Transverse colon (tissue), 4 donors: ENCODE measurements at places on chromosomes 5 and 9.
A peak's percentile ranks its signal among the peaks of the same experiment; 100 is the strongest.

GRCh38 chr5:88967633-88968585, 84.9 kb upstream of the MEF2C start:
- H3K4me3 ChIP-seq = no peak overlapping the region
- no peak for DNase-seq
- H3K27ac ChIP-seq = no peak overlapping the region
- no peaks in the 10 kb centered on the region for H3K36me3 ChIP-seq
- no peaks in the 10 kb centered on the region for H3K4me1 ChIP-seq
- no peaks in the 10 kb centered on the region for H3K27me3 ChIP-seq

- no peak overlapping the region for H3K4me3 ChIP-seq
- no peaks in the 10 kb centered on the region for H3K27me3 ChIP-seq
- peaks cover 17% of the 10 kb centered on the region for H3K4me1 ChIP-seq
- H3K36me3 ChIP-seq = no peaks in the 10 kb centered on the region
- no peak overlapping the region for H3K27ac ChIP-seq
Observed at GRCh38 chr9:4167079-4167671, 132.7 kb downstream of the GLIS3 start.

- H3K4me3 ChIP-seq = no peak overlapping the region
- no peak overlapping the region for H3K27ac ChIP-seq
- DNase-seq = no peak
- no peaks in the 10 kb centered on the region for H3K27me3 ChIP-seq
- no peaks in the 10 kb centered on the region for H3K4me1 ChIP-seq
Observed at GRCh38 chr5:82754036-82754746, 323.0 kb downstream of the TMEM167A start.

DNA sequence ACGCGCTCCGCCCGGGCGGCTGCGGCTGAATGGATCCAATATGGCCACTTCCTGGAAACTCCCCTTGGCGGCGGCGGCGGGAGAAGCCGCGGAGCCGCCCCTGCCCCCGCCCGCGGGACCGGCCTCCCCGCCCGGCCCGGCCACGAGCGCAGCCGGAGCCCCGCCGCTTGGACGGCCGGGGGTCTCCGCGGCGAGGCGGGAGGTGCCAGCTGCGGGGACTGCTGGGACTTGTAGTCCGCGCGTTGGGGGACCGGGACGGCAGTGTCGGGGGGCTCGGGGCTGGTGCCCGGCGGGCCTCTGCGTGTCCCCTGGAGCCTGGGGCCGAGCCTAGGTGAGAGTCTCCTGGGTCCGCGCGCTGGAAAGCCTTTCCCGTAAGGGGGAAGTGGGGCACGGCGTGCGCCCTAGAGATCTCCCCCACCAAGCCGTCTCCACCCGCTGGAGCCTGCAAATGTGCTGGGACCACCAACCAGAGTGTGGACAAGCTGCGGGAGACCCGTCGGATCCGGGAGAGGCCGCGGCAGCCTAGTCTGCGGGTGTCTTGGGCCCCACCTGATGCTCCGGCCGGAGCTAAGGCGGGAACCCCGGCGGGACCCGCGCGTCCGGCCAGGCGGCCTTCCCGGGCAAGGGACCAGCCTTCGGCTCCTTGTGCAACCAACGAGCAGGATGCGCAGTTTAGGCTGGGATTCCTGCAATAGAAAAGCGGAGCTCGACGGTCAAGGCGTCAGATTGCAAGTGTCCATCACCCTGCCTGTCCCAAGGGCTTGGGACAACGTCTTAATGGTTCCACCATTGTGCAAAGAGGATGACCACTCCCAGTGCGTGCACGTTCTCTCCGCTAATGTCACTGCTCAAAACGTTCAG, at the start of gene SEPTIN8:
SEPTIN8 (minus strand) TSS at position 31 of the 861 bp plus-strand sequence. CDS start 102 bp downstream, outside the sequence.
- H3K4me3 ChIP-seq = peak within 1 kb of the TSS; percentile 94
- peak; percentile 59 for DNase-seq
- no peaks in the 10 kb centered on the region for H3K36me3 ChIP-seq
- H3K27me3 ChIP-seq = no peaks in the 10 kb centered on the region

DNA sequence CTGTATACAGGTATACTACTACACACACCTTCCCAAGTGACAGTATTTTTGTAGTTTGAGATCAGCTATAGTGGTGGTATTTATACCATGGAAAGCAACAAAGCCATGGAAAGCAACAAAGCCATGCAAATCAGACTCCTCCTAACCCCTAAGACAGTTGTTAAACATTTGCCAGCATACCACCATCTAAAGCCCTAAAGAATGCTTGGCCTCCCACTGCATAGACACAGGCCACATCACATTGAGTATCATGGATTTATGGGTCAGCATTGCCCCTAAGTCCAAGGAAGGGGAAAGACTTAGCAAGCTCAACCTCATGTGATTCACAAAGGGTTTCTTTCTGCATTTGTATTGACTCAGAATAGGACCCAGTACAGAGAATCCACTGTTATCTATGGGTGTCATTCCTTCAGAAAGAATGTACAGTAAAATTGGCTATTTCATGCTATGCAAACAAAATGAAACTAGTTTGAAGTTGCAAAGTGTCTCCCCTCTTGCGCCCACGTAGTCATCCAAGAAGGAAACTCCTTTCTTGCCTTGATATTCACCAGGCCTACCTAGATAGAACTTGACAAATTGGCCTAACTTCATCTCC, 70.4 kb upstream of the IQGAP2 start:
- no peaks in the 10 kb centered on the region for H3K36me3 ChIP-seq
- no peak overlapping the region for H3K4me3 ChIP-seq
- no peak for DNase-seq
- H3K27ac ChIP-seq = no peak overlapping the region
- H3K4me1 ChIP-seq = no peaks in the 10 kb centered on the region
